Bronchial epithelial cell (primary cell): ENCODE measurements at places on chromosomes 5 and 9.
A peak's percentile ranks its signal among the peaks of the same experiment; 100 is the strongest.

GRCh38 chr5:143331956-143332355, 71.5 kb downstream of the NR3C1 start:
- DNase-seq, result no peak

- DNase-seq, result no peak
Observed at GRCh38 chr5:80048084-80048780, 13.1 kb downstream of the THBS4 start.

DNA sequence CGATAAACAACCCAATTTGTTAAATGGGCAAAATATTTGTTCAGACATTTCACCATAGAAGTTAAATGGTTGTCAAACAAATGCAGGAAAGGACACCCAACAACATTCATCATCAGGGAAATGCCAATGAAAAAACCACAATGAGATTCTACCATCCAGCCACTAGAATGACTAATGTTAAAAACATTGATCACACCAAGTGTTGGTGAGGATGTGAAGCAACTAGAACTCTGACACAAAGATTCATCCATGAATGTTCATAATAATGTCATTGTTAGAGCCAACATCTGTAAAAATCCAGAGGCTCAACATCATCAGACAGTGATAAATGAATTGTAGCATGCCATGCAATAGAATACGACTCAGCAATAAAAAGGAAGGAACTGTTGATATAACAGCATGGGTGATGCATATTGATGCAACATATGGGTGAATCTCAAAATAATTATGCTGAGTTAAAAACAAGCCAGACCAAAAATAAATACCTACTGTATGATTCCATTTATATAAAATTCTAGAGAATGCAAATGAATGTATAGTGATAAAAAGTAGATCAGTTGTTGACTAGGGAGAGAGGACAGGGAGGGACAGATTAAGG, 55.9 kb upstream of the UNC5A start:
- DNase-seq, result peak; percentile 74

GRCh38 chr9:136603901-136604814, 58.3 kb upstream of the NOTCH1 start:
- no peak for DNase-seq

GRCh38 chr5:31692561-31693221, 53.8 kb downstream of the PDZD2 start:
- no peak for DNase-seq

GRCh38 chr9:86589730-86590129, 235.5 kb upstream of the TUT7 start:
- DNase-seq, result no peak

- DNase-seq, result no peak
Observed at GRCh38 chr5:126988021-126988569, 42.3 kb downstream of the MARCHF3 start.

- DNase-seq, result peak; percentile 40
Observed at GRCh38 chr5:150762211-150762610, 3.4 kb upstream of the DCTN4 start.

GRCh38 chr9:71767776-71768321, 464 bp downstream of the CEMIP2 start:
- no peak for DNase-seq

DNA sequence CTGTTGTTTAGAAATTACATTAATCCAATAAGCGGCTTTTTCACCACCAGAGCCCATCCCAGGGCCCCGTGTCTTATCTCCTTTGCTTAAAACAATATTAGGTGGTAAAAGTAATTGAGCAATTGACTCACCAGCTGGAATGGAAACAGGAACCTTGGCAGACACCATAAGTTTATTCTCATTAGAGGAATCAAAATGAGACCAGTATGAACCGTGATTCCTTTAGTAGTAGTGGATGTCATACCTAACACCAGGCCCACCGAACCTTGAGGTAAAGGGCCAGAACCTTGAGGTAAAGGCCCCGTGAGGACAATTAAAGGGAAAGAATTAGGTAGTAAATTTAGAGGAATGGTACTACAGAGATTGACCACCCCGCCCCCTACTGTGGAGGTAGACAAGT, 16.5 kb downstream of the HSDL2 start:
- DNase-seq, result no peak

GRCh38 chr5:72006361-72006760, 100.9 kb upstream of the MAP1B start:
- no peak for DNase-seq

- no peak for DNase-seq
Observed at GRCh38 chr5:154620411-154620810, 134.8 kb upstream of the LARP1 start.

DNA sequence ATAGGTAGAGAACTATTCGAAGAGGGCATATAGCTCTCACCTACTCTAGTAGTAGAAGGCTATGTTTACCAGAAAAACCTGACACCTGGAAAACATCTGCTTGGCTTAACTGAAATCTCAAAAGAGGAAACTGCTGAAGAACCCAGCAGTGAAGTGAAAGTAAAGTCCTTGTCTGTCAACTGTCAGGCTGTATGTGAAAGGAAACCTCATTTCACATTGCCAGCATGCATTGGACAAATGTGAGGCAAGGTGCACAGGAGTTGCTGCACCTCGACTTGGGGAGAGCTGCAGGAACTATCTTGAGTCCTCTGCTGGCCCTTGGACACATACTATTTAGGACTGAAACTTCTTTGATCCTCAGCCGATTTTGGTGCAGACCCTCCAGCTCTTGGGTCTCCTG, 53.3 kb downstream of the NREP start:
- DNase-seq, result no peak

DNA sequence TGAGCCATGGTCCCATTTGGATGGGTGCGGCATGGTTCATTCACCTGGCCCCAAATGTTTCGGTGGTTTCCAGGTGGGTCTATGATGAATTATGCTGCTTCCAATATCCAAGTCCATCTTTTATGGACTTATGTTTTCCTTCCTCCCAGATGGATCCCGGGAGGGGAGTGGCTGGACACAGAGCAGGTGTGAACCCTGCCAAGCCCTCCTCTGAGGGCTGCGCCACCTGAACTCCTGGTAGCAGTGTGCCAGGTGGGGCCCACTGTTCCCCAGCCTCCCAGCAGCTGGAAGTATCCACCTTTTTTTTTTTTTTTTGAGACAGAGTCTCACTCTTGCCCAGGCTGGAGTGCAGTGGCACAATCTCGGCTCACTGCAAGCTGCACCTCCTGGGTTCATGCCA, 42.9 kb downstream of the WNK2 start:
- DNase-seq, result no peak

- DNase-seq, result no peak
Observed at GRCh38 chr5:82246960-82247574, 31.1 kb downstream of the RPS23 start.

GRCh38 chr5:9947225-9947714, 302.4 kb downstream of the ATPSCKMT start:
- DNase-seq, result peak; percentile 98

DNA sequence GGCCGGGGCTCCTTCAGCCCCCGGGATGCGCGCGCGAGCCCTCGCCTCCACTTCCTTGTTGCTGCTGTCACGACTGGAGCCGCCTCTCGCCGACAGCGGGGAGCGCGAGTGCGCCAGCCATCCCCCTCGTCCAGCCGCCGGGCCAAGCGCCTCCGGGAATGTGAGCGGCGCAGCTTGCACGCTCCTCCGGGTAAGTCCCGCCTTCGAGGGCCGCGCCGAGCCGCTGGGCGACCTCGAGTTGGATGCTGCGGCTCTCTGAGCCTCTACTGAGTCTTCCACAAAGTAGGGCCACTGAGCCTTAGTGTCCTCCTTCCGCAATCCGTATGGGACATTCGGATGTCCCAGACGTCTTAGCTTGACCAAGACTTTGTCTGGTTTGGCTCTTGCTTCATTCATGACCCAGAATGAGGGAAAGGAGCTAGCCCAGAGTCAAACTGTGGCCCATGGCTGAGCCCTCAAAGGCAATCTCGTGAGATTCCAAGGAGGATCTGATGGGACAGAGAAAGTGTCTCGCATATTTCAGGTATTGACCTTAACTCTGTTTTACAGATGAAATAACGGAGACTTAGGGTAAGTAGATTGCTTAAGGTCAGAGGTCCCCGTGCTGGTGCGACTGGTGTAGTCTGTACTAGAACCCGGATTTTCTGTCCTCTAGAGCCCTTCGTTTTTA, 586 bp downstream of the HMGXB3 start:
- peak; percentile 34 for DNase-seq

DNA sequence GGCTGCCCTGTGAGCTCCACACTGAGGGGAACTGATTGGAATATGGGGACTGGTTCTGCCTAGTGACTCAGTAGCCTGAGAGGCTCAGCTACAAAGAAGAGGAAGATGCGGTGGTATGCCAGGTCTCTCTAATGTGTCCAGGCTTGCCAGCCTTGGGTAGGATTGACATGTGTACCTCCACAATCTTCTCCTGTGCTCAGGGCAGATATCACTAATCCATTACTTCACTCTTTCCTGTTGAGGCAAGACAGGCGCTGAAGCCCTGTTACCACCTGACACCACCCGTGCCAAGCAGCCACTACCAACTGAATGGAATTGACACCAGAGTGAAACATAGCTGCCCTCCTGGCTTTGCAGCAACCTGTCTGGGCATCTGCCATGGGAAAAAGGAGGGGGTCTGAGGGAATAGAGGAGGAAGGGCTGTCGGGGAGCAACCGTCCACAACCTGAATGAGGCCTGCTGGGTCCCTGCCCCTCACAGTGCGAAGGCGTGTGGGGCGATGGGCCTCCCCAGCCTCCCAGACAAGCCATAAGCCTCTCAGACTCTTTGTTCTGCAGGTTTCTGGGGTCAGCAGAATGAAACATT, 114.7 kb upstream of the CXCL14 start:
- peak; percentile 98 for DNase-seq

GRCh38 chr5:161580621-161581020, 34.1 kb upstream of the GABRB2 start:
- no peak for DNase-seq

- DNase-seq, result no peak
Observed at GRCh38 chr9:89223396-89223977, 44.9 kb upstream of the SHC3 start.

- DNase-seq, result no peak
Observed at GRCh38 chr5:38720554-38721361, 125.1 kb upstream of the OSMR start.

- DNase-seq, result no peak
Observed at GRCh38 chr9:72658703-72659102, 137.3 kb downstream of the TMC1 start.

GRCh38 chr5:178772351-178772750, 41.9 kb upstream of the ZNF354A start:
- DNase-seq, result no peak

DNA sequence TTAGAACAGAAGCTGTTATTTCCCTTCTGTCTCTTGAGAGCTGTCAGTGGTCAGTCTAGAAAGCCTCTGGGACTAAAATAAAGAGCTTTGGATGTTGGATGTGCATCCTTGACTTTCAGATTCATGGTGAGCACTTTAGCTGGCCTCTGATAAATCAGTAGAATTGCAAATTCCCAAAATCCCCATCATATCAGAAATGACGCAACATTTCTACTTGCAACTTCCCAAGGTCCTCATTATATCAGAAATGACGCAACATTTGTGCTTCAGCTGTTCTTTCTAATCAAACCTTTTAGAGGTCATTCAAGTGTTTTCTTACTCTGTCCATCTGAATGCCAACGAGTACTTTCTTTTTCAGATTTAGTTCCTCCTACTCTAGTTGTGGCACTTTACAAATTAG, 167.3 kb upstream of the MOCS2 start:
- peak; percentile 29 for DNase-seq

- peak; percentile 62 for DNase-seq
Observed at GRCh38 chr9:86703346-86703745, 244.0 kb downstream of the GAS1 start.

- DNase-seq, result peak; percentile 19
Observed at GRCh38 chr5:77282337-77283027, 72.0 kb downstream of the PDE8B start.

- no peak for DNase-seq
Observed at GRCh38 chr5:83846624-83847350, 126.1 kb upstream of the HAPLN1 start.

GRCh38 chr5:89036166-89036565, 153.2 kb upstream of the MEF2C start:
- DNase-seq, result peak; percentile 25

GRCh38 chr5:131814990-131815389, 18.2 kb upstream of the FNIP1 start:
- DNase-seq, result peak; percentile 89

DNA sequence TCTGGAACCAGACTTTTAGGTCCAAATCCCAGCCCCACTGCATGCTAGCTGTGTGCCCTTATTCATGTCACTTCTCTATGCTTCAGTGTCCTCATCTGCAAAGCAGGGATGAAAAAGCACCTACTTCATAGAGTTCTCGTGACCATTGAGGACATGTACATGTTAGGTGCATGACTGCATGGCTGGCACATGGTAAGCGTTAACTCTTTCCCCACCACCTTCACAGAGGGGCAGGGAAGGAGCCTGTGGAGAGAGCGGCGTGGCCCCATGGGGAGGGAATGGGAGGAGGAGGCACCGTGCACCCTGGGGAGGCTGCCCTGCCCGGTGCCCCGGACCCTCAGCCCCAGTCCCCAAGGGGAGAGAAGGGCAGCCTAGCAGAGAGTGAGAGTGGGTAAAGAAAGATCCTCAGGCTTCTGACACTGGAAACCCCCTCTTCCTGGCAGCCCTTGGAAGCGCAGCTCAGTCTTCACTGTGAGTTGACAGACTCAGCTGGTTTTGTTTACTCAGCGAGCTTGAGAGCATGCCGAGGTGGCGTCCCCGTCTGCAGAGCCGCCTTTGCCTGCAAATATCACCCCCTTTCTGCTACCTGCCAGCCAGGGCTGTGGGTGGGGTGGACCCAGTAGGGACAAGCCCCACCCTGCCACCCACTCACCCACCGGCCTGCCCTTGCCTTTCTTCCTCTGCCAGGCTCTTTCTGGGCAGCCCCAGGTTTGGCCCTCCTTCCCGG, 10.6 kb upstream of the ANGPTL2 start:
- DNase-seq, result no peak
